ENCODE measurements at places on chromosomes 12 and 14.

- no peak for DNase-seq
Observed at GRCh38 chr14:63614679-63615363, 26.9 kb downstream of the WDR89 start.

GRCh38 chr12:96710127-96710745, 196.8 kb upstream of the NEDD1 start:
- no peak for DNase-seq

- peak; percentile 19 for DNase-seq
Observed at GRCh38 chr14:104977681-104978653, at the start of gene AHNAK2. AHNAK2 (minus strand) TSS chr14:104978374; CDS start chr14:104978237, 137 bp downstream.

DNA sequence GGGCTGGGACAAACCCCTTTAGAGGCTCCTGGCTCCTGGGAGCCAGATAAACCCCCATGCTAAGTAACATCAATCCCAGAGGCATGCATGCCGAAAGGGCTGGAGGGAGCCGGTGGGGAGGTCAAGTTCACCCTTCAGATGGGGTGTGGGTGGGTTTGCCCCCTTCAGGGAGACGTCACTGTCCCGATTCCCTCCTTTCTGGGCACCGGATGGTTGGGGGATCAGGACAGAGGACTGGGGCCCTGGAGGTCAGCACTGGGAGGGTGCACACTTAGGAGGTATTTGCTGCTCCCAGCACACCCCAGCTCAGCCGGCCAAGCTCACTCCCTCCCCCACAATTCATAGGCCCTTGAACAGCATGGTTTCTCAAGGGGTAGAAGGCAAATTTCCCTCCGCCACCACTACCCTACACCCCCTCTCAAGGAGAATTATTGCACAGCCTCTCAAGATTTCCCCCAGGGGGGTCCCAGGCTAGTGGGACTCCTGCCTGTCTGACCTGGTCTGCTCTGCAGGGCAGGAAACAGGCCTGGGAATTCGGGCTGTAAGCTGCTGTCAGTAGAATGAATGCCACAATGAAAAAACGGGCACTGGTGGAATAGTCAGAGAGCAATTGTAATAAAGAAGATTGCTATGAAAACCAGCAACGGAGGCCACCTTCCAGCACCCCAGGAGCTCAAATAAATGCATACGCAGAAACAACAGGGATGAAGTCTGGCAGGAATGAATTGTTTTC, 63.5 kb downstream of the GALNT16 start:
- no peak for DNase-seq

DNA sequence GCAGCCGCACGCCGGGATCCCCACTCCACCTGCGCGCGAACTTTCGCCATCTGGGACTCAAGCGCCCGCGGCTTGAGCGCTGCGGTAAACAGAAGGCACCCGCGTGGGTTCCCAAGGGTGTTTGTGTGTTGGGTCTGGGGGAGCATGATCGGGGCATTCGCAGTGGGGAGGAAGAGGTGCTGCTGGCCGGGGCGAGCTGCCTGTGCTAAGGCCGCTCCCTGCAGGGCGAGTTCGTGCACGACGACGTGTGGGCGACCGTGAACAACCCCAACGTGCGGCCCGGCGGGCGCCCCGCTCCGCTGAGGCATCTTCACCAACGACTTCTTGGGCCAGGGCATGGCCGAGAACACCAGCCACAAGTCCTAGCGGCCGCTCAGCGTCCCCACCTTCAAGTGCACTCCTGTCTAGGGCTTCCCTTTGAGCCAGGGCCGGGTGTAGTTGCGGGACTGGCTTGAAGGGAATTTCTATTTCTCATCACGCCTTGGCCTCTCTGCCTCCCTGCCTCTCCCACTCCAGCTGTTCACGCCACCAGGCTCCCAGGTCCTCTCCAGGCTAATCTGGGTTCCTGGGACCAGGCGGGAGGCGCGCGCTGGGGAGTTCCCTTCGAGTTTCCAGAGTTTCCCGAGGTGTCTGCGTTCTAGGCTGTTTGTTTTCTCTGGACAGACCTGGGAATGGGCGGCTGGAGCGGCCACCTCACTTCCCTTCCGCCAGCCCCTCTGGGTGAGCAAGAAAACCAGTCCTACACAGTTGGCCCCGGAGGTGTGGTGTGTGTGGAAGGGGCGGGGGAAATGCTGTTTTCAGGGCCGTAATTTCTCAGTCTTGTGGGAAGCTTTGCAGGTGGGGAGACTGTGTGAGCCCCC, 417.8 kb upstream of the TMTC1 start:
- no peak for DNase-seq

GRCh38 chr12:116650585-116651087, 87.2 kb downstream of the SPRING1 start:
- DNase-seq, result no peak

DNA sequence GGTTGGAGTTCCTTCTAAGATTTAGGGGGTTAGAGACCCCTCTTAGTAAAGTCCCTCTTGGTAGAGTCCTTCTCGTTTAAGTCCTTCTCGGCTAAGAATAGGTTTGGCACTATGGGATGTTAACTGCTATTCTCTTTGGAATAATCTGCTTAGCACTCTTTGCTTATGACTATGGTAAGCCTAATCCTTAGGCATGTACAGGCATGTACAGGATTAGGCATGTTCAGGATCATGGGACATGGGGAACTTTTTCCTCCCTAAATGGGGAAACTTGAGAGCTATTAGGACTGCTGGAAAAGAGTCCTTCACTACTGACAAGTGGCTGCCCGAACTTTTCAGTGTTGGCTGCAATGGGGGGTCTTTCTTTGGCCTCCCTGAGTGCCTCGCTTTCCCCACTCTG, 193.3 kb downstream of the TMEM117 start:
- no peak for DNase-seq

GRCh38 chr14:23306412-23307145, at the start of gene BCL2L2:
BCL2L2 (plus strand) TSS chr14:23306833; CDS start chr14:23307768, 935 bp downstream.
- no peak for DNase-seq

- DNase-seq, result no peak
Observed at GRCh38 chr14:99531251-99532096, 50.3 kb downstream of the CCNK start.

GRCh38 chr12:57476993-57477709, 2.5 kb downstream of the ARHGAP9 start:
- no peak for DNase-seq

- no peak for DNase-seq
Observed at GRCh38 chr12:51183349-51183748, 10.4 kb upstream of the TFCP2 start.

DNA sequence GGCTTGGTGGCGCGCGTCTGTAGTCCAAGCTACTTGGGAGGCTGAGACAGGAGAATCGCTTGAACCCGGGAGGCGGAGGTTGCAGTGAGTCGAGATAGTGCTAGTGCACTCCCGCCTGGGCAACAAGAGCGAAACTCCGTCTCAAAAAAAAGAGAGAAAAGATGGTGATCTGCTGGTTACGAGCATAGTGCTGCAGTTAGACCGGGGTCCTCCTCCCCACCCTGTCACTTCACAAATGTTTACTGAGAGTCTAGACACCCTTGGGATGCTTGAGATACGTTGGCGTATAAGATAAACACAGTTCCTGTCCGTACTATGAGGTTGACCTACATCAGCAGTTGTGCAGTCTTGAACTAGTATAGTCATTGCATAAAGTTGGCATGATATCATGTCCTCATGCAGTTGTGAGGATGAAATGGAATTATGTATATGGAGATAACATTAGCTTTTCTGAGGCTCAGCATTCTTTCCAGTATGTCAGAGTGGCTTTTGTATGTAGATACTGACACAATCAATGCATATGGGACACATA, 787 bp downstream of the ACAD10 start:
- DNase-seq, result no peak

DNA sequence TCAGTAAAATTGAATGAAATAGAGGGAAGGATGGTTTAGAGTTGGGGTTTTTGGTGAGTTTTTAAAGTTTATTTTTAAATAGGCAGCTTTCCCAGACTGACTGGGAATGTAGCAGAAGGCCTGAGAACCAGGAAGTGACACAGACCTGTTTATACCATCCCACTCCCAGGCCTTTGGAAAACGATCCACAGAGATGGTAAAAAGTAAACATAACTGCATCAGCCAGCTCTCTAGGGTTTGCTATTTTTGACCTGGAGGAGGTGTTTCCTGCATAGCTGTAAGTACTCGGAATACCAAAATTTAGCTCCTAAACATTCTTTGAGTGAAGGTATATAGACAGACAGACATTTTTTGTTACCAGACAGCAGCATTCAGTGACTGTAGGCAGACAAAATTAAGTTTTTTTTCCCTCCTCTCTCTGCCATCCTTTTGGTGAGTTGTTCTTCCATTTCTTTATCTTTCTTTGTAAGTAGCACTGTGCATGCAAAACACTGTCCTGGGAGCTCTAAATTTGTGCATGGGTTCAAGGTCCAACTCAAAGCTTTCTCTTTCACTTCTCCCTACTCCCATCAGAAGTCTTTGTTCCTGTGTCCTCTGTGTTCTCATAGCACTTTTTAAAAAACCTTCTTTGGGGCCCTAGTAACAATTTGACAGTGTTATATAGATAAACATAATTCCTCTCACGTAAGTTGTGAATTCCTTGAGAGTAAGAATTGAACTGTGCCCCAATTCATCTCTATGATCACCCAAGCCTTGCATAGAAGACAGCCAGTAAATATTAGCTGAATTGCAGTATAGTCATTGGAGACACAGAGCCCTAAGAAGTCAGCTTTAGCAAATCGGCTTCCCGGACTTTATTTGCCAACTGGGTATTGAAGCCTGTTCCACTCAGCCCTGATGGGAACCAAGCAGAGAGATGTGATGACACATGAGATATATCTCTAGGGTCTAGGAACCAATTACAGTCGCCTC, 37.4 kb downstream of the SUSD6 start:
- no peak for DNase-seq

DNA sequence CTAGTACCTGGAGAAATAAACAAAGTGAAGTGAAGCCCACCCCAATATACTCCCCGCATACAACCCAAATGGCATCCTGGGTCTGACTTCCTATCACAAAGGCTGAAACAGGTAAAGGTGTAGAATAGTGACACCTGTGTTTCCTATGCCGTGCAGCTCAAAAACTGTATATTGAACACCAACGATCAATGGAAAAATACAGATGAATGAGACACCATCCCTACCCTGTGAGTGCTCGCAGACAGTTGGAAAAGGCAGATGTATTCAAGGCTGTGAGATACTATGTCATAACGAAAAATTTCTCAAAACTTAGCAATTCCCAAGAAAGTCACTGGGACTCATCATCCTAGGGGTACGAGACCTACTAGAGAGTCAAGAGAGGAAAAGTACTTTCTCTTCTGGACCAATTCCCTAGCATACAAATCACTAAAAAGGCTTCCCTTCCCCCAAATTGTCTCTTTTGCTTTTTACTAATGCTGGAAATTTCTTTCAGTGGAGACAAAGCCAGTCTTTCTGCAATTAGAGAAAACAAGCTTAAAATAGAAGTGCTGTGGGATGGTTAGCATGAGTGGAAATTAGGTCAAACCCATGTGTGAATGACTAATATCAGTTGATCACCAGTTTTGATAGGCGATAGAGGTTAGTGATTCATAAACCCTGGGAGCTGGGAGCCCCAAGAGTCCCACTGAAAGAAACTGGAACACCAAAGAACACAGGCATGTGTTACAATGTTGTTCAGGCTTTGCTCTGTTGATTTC, 249.7 kb downstream of the SPTSSA start:
- no peak for DNase-seq

DNA sequence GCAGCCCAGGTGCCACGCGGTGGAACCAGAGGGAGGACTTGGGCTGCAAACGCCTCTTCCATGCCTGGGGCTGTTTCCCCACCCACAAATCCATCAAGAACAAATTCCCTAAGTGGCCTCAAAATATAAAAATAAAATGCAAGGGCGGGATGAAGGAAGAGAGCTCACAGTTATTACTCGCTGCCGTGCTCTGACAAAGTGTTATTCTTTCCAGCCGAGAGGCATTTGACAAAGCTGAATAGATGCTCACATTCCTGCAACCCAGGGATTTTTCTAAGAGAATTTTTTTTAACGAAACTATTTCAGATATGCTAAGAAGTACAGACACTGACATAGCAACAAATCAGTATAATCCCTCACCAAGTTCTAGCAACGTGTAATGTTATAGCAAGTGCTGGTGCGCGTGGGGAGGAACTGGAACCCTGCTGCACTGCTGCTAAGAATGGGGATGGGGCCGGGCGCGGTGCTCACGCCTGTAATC, 70.7 kb downstream of the SCARB1 start:
- no peak for DNase-seq

DNA sequence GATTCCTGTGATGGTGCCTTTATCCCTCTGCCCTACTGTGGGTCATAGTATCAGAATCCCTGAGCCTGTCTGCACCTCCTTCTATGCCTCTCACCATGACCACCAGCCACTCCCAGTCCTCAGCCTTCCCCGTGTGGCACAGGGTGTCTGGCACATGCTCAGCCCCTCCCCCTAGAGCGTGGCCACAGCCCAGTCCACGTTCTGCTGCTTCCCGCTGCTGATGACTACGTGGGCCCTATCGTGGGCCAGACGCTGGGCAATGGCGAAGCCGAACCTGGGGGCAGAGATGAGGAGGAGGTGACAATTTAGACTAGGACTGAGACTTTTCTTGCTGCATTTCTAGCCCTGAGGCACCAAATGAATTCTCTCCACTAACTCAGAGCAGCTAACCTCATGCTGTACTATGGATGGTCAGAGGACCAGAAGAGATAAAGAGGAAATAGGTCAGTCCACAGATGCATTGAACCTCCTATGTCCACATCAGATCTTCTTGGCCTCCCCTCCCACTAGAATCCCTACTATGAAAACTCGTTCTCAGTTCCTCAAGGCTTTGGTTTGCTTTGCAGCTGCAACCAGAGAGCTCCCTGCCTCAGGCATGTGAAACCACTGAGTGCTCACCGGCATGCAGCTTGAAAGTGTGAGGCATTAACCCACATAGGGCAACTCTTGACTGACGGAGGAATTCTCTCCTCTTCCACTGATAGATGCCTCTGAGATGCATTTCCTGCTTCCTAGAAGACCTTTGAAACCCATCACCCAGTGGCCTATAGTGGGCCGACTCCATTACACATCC, 126.3 kb upstream of the DHRS4 start:
- no peak for DNase-seq

- no peak for DNase-seq
Observed at GRCh38 chr14:91872517-91873470, 5.5 kb upstream of the TC2N start.

- no peak for DNase-seq
Observed at GRCh38 chr14:42374332-42374731, 767.7 kb downstream of the LRFN5 start.

DNA sequence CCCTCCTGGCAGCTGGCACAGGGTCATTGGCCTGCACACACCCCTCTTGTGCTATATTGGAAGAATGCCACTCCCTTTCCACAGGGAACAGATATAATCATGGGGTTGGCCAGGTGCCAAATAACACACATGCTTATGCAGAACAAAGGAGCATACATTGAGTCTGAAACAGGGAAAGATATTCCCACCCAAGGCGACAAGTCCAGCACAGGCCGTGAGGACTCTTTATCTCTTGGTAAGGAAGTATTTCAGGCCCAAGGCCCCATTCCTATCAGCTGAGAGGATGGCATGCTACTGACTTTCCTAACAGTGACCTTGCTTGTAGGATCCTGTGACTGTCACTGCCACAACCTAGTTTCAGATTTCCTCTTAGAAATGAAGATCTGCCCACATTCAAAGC, 59.0 kb upstream of the STXBP6 start:
- no peak for DNase-seq

- no peak for DNase-seq
Observed at GRCh38 chr12:15013634-15014179, 40.9 kb downstream of the PDE6H start.
